ENCODE measurements at places on chromosomes 16 and 17.

- no peak for DNase-seq
Measured at GRCh38 chr16:77696149-77696548, 26.2 kb upstream of the NUDT7 start.

- DNase-seq, result no peak
Measured at GRCh38 chr16:83842291-83842690, 34.5 kb downstream of the HSBP1 start.

- no peak for DNase-seq
Measured at GRCh38 chr16:64088838-64089237, 1033.0 kb downstream of the CDH11 start.

- no peak for DNase-seq
Measured at GRCh38 chr17:27554152-27554551, 76.8 kb upstream of the LGALS9 start.

- DNase-seq, result no peak
Measured at GRCh38 chr16:47700857-47701587, 239.9 kb downstream of the PHKB start.

DNA sequence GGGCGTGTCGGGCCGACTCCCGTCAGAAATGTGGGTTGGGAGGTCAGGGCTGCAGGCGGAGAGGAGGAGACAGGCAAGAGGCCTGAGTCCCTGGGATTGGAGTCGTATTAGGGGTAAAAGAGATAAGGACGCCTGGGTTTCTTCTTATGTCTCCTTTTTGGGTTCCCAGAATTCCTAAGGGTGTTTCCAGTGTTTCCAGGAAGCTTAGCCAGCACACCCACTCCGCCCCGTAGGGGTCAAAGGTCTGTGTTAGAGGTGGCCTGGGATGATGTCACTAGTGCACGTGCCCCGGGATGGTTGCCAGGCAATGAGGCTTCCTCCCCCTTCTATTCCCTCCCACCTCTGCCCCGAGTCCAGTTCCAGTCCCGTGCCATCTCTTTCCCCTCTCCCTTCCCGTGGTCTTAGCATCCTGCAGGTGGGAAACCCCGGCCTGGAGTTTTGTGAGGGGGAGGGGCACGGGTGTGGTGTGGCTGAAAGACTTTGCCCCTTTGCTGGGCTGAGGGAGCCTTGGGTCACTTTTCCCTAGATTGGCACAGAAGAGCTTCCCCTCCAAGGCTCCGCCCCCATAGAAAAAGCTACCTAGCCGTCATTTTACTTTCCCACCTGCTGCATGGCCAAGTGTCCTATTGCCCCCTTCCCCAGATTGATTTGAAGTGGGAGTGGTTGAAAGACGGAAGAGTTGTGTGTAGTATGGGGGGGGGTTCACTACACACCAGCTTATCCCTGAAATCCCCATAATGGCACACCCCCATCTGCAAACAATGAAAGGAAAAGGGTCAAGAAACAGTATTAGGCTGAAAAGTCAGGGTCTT, 2.8 kb downstream of the KDM6B start:
- DNase-seq, result no peak

- DNase-seq, result no peak
Measured at GRCh38 chr17:78777881-78778280, 4.2 kb downstream of the CYTH1 start.

DNA sequence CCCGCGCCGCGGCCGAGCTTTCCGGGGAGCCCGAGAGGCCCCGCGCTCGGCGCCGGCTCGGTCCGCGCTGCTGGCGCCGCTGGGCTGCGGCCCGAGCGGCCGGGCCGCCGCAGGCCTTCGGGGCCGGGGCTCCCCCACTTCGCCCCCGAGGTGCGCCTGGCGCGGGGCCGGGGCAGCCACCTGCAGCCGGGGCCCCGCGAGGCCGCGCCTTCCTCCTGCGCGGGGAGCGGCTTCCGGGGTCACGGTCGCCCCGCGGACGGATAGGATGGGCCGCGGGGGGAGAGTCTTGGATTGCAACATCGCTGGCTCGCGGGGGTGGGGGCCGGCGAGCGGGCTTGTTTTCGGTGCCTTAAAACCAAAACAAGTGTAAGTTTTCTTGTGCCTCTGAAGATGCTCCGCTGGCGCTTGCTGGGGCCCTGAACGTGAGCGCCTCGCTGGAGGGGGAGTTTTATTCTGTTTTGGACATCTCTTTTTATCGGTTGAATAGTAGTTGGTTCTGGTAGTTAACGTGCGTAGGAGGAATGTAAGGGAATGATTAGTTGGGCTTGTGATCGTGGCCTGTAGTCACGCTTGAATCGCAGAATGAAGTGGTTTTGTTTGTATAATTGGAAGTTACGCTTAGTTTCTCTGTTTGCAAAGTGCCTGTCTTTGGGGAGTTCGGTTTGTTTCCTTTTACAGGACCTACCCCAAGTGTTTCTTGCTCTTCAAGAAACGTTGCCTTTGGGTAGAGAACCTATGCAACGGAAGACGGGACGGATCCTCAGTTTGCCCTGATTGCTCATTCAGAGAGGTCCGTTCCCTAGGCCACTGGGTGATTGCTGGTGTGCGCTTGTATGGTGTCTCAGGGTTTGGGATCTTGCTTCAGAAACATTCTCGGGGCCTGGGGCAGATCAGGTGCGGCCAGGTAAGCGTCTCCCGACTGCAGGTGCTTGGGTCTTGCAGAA, 724 bp downstream of the UBE2I start:
- DNase-seq, result no peak

GRCh38 chr16:86117756-86118155, 218.8 kb downstream of the IRF8 start:
- no peak for DNase-seq

- DNase-seq, result no peak
Measured at GRCh38 chr17:42107597-42108576, 4.6 kb downstream of the DHX58 start.

DNA sequence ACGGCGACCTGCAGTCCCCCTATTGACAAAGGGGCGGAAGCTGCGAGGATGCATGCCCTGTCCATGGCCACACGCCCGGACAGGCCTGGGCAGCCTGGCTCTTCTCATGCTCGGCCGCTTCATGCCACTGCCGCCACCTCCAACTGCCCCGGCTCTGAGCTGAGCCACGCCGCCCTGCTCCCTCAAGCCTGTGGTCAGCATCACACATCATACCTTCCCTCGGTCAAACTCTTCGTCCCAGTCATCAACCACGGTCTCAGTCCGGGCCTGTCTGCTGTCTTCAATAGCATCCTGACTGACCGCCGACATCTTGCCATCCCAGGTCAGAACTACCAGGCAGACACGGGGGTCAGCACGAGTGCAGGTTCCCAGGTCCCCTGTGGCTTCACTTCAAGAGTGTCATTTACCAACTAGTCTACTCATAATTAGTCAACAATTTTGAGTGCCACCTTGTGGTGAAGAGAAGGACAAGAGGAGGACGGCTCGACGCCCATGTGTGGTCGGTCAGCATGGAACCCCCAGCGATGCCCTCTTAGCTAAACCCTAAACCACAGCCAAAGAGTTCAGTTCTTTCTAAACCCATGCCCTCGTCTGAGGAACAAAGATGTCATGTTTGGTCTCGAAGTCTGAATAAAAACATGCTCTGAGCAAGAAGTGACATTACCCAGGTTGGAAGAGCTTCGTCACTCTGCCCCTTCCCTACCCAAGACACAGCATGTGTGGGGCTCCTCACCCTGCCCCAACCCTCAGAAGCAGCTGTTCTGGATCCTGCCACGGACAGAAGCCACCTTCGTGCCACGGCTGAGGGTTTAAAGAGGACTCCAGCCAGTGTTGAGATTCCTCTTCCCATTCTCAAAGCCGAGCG, 16.9 kb upstream of the CYTH1 start:
- DNase-seq, result no peak

DNA sequence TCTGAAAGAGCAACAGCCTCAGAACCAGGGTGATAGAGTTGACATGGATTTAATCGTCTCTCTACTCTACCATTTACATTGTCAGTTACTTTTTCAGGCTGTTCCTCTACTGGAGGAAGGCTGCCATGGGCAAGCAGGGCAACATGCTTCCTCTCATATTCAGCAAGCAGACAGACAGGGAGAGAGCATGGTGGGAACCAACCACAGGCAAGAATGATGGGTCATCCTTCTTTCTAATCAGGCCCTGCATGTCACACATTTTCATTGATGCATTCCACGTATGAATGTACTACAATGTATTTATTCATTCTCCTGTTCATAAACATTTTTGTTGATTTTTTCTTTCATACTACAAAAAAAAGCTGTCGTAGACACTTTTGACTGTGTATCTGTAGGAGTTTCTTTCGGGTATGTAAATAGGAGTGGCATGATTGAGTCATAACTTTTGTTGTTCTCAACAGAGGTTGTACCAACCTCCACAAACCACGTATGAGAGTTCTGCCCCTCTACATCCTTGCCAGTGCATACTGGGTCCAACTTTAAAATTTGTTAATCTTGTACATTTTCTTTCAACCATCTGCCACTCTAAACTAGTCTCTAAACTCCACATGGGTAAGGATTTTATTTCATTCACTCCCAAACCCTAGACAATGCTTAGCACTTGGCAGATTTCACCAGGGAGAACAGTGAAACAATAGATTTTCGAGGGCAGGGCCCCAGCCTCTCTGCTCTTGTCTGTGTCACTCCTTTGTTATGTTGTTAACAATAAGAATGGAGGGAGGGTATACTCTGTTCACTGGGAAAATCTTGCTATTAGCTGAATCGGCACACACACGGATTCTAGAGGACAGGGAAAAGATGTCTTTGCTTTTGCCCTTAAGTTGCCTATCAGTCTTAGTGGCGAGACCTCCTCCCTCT, 58.7 kb downstream of the CMC2 start:
- no peak for DNase-seq

DNA sequence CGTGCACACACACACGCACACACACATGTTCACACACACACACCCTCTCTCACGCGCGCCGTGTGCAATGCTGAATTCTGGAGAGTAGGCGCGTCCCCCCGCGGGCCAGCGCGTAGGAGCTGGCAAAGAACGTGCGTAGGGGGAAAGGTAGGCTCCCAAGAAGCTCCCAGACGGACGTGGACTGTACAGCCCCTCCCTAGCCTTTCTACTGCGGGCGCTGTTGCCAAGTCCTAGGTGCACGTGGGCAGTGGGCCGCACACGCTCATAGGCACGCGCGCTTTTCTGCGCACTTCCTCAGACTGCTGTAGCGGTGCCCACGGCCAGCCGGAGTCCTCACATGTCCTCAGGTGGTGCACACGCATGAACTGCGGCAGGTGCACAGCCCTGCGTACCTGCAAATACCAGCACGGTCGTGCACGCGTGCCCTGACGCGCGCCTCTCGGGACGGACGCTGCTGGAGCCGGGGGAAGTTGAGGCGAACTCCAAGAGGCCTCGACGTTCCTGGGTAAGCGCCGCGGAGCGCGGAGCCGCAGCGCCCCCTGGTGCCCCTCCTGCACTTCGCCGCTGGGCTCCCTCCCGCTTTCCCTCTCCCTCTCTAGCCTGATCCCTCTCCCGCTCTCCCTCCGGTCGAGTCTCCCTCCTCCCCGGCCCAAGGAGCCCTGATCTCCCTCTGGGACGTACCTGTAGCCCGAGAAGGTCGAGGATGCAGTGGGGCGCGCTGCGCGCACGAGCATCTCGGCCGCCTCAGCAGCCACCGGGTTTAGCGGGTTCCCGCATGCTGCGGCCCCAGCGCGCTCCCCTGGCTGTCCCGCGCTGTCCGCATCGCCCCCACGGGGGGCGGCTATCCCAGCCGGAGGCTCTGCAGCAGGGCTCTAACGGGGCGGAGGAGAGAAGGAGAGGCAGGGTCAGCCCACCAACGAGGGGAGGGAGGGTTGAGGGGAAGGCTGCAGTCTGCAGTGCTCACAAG, 749 bp downstream of the GRIN2A start:
- DNase-seq, result no peak

DNA sequence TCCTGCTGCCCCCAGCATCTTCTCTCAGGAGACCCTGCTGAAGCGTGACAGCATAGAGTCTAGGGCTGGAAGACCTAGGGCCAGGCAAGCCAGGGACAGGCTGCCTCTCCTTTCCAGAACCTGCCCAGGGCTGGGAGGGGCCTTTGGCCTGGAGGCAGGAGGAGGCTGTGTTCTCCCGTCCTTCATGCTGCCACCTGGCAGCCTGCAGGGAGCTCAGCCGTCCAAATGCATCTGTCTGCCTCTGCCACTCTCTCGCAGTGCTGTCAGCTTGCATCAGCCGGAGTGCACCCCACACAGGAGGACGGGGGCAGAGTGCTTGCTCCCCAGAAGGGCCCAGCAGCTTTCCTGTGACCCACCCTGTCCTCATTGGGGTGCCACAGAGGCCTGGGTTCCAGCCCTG, 31.3 kb downstream of the ARHGAP23 start:
- no peak for DNase-seq

DNA sequence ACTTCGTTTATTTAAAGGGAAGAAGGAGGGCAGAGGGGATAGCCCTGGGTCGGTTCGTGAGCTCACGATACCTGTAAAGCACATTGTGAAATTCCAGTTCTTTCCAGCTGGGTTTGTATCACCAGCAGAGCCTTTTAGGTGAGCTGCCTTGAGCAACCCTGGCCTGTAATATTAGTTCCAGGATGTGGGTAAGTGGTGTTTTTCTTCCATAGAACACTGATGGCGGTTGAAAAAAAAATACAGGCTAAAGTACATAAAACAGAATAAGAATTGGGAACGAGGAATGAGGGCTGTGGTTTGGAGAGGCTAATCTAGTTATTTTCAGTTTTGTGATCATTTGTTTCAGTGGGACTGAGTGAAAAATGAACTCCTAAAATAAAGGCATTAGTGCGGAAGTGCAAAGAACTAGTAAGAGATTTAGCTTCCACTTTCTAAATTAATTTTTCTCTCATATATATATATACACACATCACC, 20.6 kb downstream of the HS3ST3B1 start:
- no peak for DNase-seq

DNA sequence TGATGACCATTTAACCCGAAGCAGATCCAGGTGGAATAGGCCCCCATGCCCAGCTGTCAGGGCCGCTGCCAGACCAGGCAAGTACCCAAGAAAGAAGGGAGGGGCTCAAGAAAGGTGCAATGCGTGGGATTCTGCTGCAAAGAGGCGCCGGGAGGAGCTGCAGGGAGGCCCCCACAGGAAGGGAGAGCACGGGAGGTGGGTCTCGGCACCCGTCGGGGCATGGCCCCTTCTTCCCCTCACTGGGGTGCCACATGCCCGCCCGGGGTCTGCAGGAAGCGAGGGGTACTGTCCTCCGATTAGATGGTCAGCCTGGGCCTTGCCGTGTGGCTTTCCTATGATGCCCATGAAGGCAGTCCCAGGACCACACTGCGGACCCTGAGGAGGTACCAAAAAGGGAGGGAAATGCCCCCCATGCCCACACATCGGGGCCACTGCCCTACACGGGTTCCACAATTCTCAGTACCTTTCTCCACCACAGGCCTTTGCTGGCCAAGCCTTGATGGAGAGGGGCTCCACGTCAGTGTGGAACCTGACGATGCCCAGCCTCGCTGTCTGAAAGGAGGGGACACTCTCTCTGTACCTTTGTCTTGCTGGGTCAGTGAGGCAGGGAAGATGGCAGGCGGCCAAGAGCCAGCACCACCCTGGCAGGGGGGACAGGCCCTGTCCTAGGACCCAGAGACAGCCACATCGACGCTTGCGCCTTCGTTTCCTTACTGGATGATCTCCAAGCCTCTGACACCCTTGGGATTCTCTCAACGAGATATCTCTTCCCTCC, 45.5 kb upstream of the DNAH17 start:
- DNase-seq, result no peak

Measured in cortex of kidney (tissue), 1 donor.